ENCODE measurements at places on chromosomes 4 and X.

- no peak for DNase-seq
Observed at GRCh38 chr4:147776716-147777115, 44.8 kb downstream of the ARHGAP10 start.

DNA sequence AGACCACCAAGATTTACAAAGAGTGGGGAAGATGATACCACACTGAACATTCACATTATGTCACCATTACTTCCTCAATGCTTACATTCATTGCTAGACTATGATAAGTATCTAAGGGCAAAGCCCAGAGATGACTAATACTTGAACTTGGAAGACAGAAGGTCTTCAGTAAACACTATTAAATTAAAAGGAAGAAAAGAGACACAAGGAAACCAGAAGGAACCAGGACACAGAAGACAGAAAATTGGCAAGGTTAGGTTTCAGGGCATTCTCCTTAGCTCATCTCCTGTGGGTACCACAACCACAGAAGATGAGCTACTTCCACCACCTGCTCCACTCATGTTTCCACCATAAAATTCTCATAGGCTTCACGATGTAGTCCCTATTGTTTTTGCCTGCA is 64.9 kb downstream of the NLGN4X start:
- DNase-seq, result no peak

GRCh38 chr4:182560358-182560757 is 317.2 kb downstream of the TENM3 start:
- no peak for DNase-seq

DNA sequence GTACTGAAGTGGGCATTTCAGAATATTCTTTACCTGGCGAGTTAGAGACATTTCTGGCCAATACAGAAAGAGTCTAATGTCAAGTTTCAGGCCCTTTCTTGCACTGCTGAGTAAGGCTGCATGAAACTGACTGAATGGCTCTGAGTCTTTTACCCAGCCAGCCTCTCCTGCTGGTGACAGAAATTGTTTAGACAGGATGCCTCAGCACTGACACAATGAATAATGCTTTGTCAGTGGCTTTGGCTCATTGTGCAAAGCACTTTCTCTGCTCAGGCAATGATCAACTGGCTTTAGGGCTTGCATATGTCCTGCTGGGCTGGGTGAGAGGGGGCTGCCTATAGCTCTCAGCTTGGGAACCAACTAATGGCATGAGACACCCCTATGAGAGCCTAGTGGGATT is 45.5 kb downstream of the CLNK start:
- no peak for DNase-seq

DNA sequence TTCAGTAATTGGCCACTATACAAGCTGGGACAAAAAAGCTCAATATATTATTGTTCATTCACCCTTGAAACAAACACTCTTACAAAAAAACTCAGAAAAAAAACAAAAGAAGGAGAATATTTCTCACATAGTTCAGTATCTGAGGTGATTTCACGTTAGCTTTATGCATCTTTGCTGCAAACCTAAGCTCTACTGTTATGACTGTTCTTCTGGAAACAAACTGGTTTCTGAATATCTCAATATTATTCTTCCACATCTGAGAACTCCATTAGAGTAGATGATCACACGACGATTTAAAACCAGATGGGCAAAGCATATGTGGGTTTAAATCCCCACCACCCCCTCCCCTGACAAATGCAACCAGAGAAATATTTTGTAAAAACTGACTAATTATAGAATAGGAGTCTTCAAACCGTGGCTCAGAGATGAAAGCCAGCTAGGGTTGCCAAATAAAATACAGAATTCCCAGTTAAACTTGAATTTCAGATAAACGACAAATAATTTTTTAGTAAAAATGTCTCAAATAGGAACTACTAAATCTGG is 182.0 kb upstream of the FAM241A start:
- no peak for DNase-seq

DNA sequence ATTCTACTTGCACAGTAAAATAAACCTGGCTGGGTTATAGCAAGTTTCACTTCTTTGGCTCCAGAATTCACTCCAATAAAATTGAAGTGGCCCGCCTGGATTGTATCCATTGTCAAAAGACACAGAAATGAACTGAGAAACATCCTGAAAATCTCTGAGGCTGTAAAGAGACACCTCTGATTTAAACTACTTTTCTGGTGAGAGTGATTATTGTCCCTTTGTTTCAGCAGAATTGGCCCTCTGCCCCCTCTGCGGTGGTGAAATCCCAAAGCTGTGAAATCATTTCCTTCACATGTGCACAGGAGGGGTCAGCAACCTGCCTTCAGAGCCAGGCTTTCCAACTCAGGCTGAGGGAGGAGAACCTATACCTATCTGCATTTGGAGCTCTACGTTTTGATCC is 23.0 kb downstream of the GAB3 start:
- DNase-seq, result no peak

- no peak for DNase-seq
Observed at GRCh38 chr4:70761276-70761816, 39.6 kb downstream of the RUFY3 start.

- no peak for DNase-seq
Observed at GRCh38 chrX:1416327-1416784, 24.4 kb upstream of the SLC25A6 start.

- DNase-seq, result no peak
Observed at GRCh38 chr4:185093603-185094002, 49.5 kb upstream of the SLC25A4 start.

DNA sequence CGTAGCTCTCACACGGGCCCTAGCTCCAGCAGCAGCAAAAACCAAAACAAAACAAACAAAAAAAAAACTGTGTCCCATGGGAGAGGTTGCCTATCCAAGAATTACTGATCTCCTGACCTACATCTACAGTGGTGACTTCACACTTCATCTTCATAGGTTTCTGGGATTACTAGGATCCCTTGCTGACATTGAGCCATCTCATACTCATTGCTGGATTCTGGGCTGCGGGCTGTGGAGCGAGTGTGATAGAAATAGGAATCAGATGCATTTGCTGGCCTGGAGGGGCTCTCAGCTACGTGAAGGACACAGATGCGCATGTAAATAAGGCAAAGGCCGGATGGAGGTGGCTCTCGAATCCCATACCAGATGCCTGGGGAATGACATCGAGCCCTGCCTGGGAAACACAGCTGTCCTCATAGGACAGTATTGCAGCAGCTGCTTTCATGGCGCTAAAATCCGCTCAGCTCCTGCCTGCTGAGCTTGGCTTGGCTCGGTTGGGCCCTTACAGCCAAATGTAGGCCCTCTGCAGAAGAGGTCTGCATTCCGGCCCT is 41.7 kb downstream of the CNGA2 start:
- DNase-seq, result no peak

GRCh38 chr4:38738940-38739803 is 43.6 kb downstream of the TLR10 start:
- no peak for DNase-seq

DNA sequence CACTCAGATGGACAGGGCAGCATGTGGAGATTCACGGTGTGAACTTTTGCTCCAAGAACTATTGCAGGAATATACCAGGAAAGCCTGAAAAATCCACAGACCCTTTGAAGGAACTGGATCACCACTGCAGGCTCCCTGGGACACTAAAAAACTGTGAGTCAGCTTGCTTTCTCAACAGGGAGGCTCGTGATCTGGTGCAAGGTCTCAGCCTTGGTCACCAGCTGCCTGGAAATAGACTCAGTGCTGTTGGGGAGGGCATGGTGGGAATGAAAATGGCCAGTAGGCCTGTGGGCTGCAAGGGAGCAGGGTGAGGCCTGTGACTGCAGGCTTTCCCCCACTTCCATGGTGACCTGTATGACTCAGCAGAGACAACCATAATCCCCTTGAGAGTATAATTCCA is 426.4 kb upstream of the RPS6KA3 start:
- no peak for DNase-seq

DNA sequence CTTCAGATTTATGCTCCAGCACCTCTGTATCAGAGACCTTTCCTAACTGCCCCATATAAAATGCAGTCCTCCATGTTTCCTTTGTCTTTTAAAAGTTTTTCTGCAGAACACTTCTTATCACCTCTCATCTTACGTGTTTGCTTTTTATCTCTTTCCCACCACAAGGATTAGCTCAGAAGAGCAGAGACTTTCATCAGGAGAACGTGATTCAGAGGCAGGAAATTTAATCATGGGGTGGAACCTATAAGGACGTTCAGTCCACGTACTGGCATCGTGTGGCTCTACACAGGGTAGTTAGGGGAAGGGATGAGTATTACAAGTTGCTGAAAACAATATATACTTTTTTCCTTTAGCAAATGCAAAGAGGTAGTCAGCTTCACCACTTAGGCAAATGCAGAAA is 98.7 kb downstream of the SORBS2 start:
- no peak for DNase-seq

- DNase-seq, result no peak
Observed at GRCh38 chr4:56222514-56222913, 164.8 kb downstream of the AASDH start.

DNA sequence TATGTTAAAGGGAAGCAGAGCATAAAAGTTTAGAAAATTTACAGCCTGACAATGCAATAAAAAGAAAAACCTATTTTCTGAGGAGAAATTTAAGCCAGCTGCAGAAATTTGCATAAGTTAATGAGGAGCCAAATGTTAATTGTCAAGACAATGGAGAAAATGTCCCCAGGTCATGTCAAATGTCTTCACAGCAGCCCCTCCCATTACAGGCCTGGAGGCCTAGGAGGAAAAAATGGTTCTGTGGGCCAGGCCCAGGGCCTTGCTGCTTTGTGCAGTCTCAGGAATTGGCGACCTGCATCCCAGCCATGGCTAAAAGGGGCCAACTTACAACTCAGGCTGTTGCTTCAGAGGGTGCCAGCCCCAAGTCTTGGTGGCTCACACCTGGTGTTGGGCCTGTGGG is 275.4 kb upstream of the RPS6KA3 start:
- DNase-seq, result no peak

GRCh38 chrX:88735835-88736234 is 11.2 kb upstream of the CPXCR1 start:
- no peak for DNase-seq

- no peak for DNase-seq
Observed at GRCh38 chr4:186602978-186603377, 47.6 kb upstream of the MTNR1A start.

GRCh38 chr4:99321241-99322191 is at the start of gene ADH1B:
TSS of gene ADH1B (minus strand) at chr4:99321401. CDS start at chr4:99321331, 70 bp downstream.
- DNase-seq, result no peak

DNA sequence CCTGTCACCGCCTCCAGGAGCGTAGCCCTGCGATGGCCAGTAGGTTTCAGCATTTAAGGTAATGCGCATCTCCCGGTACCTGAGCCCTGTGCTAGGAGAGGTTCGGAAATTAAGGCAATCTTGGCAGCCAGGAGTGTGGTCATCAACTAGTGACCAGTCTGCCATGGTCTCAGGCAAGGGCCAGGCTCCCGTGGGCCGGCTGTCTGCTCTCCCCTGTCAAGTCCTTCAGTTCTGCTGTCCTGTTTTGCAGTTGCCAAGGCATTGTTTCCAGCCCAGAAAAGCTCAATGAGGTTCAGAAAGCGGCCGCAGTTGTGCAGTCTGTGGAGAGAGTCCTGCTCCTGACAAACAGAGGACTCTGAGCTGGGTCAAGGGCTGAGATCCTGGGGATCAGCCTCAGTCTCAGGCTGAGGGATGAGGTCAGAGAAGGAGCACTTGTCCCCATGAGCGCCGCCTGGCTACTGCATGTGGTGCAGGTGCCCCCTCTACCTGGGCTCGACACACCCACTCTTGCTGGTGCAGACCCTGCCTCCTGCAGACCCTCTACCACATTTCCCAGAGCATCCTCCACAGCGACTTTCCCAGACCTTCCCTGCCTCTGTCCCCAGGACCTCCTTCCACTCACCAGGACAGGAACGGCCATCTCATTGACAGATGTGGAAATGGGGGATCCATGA is 53.4 kb upstream of the PSAPL1 start:
- DNase-seq, result no peak

- DNase-seq, result no peak
Observed at GRCh38 chr4:1400831-1401408, 5.3 kb downstream of the NKX1-1 start.

All from SIG-M5 (cell line).